SJCRH30 (cell line): ENCODE measurements at places on chromosomes 7 and 10. TPM values are rescaled to one million over a fixed set of nuclear protein-coding genes. Genes with fewer than 3 reads are reported as not detected.

- no peak overlapping the region for H3K27ac ChIP-seq
- H3K4me3 ChIP-seq = no peak overlapping the region
- no peak for DNase-seq
- no peaks in the 10 kb centered on the region for H3K36me3 ChIP-seq
- no peaks in the 10 kb centered on the region for H3K4me1 ChIP-seq
Observed at GRCh38 chr10:90062786-90063185, 361.4 kb downstream of the KIF20B start.

DNA sequence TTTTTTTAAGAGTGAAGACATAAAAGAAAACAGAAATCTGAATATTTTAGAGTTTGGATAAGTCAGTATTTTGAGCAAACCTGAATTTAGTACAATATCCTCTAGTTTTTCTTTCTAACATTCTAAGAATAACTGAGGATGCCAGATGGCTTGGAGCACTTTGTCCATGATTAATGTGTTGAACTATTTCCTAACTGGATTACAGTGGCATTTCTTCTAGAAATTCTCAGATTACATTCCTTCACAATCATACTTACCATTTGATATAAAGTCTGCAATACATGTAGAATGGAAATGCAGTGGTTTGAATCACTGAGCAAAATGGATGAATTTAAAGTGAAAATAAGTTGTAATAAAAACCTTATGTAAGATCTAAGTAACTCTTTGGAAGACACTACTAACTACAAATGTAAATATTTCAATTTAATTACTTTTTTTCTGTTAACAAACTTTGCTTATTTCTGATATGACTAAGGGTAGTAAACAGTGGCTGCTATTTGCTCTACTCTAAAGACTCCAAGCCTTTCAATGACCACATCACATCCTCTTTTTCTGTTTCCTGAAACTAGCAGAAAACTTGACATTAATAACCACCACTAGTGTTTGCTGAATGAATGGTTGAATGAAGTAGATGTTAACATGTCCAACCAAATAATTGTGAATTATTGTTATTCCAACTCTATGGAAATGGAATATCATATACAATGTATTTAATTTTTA is 102.8 kb downstream of the PRKG1 start:
- H3K27ac ChIP-seq = no peak overlapping the region
- H3K4me3 ChIP-seq = no peak overlapping the region
- peaks cover 3% of the 10 kb centered on the region for H3K4me1 ChIP-seq
- no peaks in the 10 kb centered on the region for H3K27me3 ChIP-seq
- no peak for DNase-seq

The SRRM3 gene
- 0.43 and 0.51 TPM in 2 replicates for total RNA-seq

The WDR86 gene
- total RNA-seq = 0.46 and 1.0 TPM in 2 replicates

DNA sequence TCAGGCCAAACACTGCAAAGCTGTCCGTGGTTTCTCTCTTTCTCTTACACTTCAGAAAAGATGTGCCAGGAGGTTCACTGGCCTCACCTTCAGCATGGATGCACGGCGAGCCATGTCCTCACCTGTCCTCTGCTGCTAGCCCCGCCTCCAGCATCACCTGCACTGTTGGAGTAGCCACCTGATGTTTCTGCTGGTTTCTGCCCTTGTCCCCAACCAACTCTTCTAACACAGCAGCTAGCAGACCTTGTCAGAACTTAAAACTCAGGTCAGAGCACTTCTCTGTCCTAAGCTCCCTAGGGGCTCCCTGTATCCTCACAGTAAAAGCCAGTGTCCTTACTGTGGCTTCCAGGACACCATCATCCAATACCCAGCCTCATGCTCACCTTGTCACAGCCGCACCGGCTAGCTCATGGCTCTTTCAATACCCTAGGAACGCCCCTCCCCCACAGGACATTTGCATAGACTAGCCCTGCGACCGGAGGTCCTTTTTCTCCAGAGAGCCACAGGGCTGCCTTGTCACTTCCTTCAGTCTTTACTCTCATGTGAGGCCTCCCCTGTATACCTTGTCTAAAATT is 15.2 kb downstream of the PALD1 start:
- no peak overlapping the region for H3K4me3 ChIP-seq
- no peaks in the 10 kb centered on the region for H3K36me3 ChIP-seq
- DNase-seq = no peak
- H3K4me1 ChIP-seq = no peaks in the 10 kb centered on the region
- no peak overlapping the region for H3K27ac ChIP-seq

DNA sequence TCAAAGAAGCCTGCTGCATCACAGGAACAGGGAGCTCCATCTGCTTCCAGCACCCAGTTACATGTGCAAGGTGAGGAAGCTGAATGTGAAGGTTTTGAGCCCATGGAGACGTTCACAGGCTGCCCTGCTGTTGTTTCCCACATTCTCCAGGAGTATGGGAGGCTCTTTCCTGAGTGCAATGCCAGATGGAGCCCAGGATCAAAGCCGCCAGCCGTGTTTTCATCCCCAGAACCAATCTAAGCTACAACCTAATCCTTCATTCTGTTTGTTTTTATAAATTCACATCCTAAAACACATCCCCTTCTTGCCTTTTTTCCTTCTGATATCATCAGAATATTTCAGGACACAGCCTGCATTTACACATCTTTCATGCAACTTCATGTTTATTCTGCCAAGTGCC is 98.9 kb upstream of the PRR15 start:
- no peaks in the 10 kb centered on the region for H3K27me3 ChIP-seq
- H3K36me3 ChIP-seq = no peaks in the 10 kb centered on the region
- no peak overlapping the region for H3K27ac ChIP-seq
- H3K4me3 ChIP-seq = no peak overlapping the region

- peaks cover 24% of the 10 kb centered on the region for H3K4me1 ChIP-seq
- peak overlapping the region; percentile 60 for H3K4me3 ChIP-seq
- no peaks in the 10 kb centered on the region for H3K36me3 ChIP-seq
- H3K27ac ChIP-seq = no peak overlapping the region
Observed at GRCh38 chr10:100744136-100744986, 1.0 kb upstream of the PAX2 start.

DNA sequence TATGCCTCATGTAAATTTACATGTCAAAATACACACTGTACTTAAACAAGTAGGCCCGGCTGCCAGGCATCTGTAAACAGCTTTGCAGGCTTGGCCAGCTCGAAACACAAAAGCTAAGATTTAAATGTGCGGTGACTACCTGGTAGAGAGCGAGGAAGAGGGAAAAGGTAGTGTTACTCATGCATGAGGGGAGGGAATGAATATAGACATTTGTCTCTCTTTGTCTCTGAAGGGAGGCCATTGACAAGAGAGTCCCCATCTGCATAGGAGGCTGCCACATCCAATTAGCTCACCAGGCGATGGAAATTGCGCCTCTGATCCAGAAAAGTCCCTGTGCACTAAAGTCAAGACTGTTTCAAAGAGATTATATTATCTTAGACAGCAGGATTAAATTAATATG is 535.8 kb downstream of the PTPRN2 start:
- no peaks in the 10 kb centered on the region for H3K4me1 ChIP-seq
- H3K36me3 ChIP-seq = no peaks in the 10 kb centered on the region
- H3K27ac ChIP-seq = no peak overlapping the region
- peaks cover 23% of the 10 kb centered on the region; the same call in 1 of the 2 replicates for H3K27me3 ChIP-seq

DNA sequence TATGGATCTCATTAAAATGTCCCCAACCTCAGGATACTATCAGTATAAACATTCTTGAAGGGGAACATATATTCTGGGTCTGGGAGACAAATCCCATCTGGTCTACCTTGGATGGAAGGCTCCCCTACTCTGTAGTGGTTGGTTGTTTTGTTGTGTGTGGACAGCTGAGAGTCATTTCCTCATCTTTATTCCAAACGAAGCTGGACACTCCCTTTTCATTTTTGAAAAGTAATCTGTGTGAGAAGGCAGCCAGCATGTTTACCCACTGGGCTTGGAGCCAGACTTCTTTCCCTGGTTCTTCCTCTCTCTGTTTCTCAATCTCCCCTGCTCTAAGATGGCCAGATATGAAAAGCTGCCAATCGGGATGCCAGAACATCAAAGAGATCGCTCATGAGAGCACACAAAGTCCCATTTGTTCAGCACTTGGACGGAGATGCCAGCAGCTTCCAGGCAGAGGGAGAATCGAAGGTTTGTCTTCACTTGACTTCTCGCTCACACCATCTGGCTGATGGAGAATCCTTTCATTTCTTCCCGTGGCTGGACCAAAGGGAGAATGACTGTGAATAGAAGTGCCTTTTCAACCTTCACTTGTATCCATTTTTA is 108.1 kb upstream of the AGR3 start:
- DNase-seq = peak; percentile 92
- H3K4me1 ChIP-seq = peaks cover 7% of the 10 kb centered on the region
- H3K4me3 ChIP-seq = peak overlapping the region; percentile 38
- H3K27ac ChIP-seq = peak overlapping the region; percentile 18; the same call in 1 of the 2 replicates
- H3K27me3 ChIP-seq = no peaks in the 10 kb centered on the region
